ENCODE measurements at places on chromosomes 3 and 15.

DNA sequence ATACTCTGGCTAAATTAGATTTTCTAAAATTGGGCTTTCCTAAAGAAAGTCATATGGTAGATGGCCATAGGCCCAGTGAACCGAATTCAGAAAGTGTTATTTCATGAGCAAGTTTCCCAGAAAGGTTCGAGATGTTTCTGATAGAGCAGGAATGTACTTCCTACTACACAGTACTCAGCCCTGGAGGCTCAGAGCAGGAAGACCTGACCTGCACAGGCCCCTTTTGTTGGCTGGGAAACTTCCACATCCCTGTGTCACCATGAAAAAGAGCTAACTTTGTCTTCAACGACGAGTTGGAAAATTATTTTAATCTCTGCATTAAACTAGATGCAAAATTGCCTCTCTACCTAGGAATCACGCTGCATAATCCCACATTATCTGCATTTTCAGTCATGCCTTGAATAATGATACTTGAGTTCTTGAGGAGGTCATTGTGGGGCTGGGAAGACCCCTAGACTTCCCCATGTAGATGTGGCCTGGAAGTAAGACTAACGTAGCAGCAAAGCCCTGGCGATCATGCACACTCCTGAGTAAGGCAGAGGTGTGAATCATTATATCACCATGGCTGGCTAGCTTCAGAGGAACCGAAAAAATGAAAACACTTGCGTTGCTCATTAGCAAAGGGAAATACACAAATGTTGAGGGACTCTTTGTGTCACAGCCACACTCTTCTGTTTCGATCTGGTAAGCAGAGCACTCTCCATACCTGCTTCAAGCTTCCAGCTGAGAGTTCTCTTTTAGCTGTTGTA is 47.1 kb downstream of the CMTM7 start:
- no peak for DNase-seq

GRCh38 chr3:12663936-12664908 is at the start of gene RAF1:
RAF1 (minus strand) TSS chr3:12664117; CDS start chr3:12618721, 45,396 bp downstream.
- peak; percentile 88 for DNase-seq

DNA sequence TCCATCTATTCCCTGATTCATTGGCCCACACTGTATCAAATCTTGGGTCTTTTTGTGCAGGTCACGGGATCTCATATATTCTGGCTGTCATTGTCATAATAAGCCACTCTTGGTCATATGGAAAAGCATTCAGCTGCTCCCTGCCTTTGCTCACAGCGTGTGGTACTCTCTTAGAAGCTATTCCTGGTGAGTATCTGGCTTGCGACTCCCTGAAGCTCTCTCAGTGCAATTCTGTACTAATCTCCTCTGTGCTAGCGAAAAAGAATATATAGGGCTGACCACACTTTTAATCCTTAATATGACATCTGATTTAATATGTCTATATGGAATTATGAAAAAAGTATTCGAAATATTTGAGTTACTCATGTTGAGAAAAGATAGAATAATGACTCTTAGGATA is 440.8 kb upstream of the GBE1 start:
- no peak for DNase-seq

- DNase-seq, result no peak
Observed at GRCh38 chr15:38651328-38652038, 86.9 kb upstream of the RASGRP1 start.

- no peak for DNase-seq
Observed at GRCh38 chr3:13483988-13484695, 4.0 kb downstream of the HDAC11 start.

GRCh38 chr3:150005243-150006112 is 34.8 kb upstream of the PFN2 start:
- no peak for DNase-seq
